ENCODE measurements at places on chromosomes 3 and 15.

GRCh38 chr15:51334011-51334451 lies 4.4 kb downstream of the CYP19A1 start:
- no peak for DNase-seq

DNA sequence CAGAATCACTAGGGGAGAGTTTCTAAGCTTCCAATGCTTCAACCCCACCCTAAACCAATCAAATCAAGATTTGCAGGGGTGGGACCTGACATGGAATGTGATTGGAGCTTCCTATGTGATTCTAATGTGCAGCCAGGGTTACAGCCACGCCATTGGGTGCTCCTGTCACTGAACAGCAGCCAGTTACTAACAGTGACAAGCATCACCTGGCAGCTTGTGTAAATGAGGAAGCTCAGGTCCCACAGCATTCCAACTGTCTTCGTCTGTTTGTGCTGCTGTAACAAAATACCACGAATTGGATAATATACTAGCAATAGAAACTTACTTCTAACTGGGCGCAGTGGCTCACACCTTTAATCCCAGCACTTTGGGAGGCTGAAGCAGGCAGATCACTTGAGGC lies 294.9 kb downstream of the SHQ1 start:
- no peak for DNase-seq

GRCh38 chr3:147582642-147583041 lies 173.5 kb downstream of the ZIC1 start:
- DNase-seq = no peak

DNA sequence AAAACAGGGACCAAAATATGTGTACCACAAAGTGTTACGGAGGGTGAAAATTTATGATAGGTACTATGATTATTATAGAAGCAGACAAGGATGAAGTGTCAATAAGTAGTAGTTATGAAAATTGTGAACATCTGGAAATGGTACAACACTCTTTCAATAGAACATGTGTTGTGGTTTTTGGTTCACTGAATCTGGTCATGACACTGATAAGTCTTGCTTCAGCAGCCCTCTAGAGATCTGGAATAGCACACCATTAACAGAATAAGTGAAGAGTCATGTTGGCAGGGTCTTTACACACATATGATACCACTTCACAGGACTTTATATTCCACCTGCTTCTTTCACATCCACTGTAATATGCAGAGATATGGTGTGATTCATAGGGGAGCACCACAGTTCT lies 985.2 kb upstream of the SEMA6D start:
- DNase-seq = no peak

DNA sequence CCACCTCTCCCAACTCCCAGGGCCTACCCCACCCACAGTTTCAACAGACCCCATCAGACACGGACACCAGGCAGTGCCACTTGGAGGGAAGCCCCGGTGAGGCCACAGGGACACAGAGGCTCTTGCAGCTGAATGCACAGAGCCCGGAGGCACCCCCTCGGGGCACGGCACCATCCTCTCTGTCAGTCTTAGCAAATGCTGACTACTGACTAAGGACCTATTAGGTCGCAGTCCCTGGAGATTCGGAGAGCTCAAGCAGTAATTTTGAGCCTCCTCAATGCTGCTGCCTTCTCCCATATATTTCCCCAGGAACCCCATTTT lies 79.9 kb downstream of the VGLL4 start:
- no peak for DNase-seq

DNA sequence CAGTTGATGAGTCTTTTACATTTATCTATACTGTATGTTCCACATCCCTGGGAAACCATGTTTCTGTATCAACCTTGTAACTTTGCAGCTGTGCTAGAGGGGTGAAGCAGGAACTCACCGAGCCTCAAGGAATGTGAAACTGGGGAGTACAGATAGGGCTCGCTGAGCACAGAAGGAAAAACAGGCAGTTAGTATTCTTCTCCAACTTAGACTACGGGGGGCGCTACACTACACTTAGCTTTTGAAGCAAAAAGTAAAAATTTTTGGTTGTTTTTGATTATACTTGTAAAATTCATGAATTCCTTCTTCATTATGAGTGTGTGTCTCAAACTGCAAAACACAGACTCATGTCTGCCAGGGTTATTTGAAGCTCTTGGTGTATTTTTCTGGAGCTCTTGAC lies 132.7 kb upstream of the RGMA start:
- DNase-seq = no peak

GRCh38 chr15:42986693-42987342 lies 66.2 kb upstream of the TTBK2 start:
- no peak for DNase-seq

DNA sequence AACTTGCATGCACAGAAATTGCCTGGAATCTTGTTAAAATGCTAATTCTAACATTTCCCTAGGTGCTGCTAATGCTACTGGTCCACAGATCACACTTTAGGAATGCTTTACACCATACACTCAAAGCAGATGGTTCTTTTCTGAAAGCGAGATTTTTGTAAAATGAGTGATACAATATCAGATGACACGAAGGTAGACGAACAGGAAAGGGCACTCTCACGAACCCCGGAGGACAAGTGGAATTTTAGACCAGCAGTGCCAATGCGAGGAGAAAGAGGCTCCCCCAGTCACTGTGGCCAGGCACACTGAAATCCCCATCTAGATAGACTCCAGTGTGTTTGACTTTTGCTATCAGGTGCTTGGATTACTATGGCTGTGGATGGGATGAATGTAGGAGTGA lies 21.0 kb downstream of the FAIM start:
- no peak for DNase-seq

DNA sequence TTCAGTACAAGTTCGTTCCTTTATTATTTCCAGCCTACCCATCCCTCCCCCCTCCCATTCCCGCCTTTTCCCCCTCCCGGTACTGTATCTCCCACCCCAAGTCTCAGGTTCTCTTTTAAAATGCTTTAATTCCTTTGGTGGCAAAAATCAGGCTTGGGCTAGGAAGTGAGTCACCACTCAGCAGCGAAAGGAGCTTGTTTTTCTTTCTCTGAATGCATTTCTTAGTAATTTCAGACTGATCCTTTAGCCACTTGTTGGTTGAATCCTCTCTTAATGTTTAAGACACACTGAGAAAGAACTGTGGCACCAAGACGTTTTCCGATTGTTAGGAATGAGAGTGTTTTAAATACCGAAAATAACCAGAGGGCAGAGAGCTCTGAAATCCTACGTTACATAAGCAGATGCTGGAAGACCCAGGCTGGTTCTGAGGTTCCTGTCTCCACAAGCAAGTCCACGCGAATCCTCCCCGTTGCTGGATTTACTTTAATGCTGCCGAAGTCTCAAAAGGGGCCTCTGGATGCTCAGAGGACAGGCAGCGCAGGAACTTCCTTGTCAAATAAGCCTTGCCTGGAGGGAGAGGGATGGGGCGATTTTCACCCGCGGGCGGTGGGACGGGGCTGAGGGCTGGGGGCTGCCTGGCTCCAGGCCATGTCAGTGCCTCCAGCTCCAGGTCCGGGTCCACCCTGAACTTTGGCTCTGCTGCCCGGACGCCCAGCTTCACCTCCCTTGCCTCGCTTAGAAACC lies 854 bp upstream of the COL8A1 start:
- no peak for DNase-seq

DNA sequence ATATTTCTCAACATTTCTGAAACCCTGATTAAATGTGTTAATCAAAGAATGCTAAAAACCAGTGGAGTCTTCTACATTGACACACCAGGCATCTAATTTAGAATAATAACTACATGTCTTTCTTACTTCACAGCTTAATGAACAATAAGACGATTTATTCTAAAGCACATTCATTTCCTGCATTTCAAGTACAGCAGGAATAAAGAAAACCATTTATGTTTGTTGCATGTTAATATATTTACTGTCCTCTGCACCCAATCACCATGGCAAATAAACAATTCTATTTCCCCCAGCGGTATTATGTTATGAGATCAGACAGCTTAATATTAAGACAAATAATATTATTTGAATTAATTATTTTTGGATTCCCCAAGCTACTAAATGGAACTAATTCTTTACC lies 1336.3 kb upstream of the CADM2 start:
- no peak for DNase-seq

DNA sequence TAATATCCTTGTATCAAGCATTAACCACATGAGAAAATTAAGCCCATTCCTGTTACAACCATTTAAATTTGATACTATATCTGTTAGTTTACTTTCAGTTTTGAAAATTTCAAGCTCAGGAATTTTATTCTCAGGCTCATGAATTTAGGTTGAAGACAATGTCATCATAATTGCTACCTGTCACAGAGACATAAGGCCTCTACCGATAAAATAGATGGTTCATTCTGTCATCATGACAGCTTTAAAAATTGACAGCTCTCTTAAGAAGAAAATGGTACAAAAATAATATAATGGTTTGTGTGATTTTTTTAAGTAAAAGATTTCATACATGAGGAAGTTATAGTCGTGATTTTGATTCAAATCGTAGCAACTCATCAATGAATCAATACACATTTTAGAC lies 1003.2 kb downstream of the ROBO1 start:
- no peak for DNase-seq

GRCh38 chr3:70631716-70632307 lies 319.4 kb upstream of the MDFIC2 start:
- DNase-seq = peak; percentile 27

- no peak for DNase-seq
These were observed 87.4 kb downstream of the RAD18 start for GRCh38 chr3:8875836-8876235.

DNA sequence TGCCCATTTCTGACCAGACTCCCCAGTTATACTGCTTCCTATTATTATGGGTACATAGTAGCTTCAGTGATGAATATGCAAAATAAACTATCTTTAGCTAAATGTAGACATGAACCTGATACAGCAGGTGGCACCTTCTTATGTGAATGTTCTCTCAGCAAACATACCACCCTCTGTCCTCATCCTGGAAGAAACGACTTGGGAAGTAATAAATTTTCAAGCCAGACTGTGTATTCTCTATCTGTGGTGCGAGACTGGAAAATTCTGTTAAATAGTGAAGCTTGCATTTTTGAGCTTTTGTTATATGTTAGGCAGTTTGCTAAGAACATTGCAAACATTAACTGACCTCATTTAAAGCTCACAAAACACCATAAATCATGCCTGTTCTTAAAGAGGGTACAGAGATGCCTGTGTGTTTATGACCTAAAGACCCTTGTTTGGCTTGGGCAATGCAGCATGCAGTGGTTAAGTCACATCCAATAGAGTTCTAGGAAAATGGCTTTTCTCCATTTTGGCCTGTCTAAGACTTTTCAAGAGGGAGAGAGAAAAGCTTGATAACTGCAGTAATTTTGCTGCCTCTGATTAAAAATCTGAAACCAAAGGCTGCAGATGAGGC lies 287.1 kb downstream of the NEK10 start:
- DNase-seq = no peak

- no peak for DNase-seq
These were observed 28.7 kb upstream of the CD47 start for GRCh38 chr3:108119398-108120104.

- DNase-seq = no peak
These were observed 46.5 kb downstream of the BSN start for GRCh38 chr3:49600781-49601180.

- no peak for DNase-seq
These were observed 5.2 kb upstream of the ADAMTS9 start for GRCh38 chr3:64693031-64693430.

DNA sequence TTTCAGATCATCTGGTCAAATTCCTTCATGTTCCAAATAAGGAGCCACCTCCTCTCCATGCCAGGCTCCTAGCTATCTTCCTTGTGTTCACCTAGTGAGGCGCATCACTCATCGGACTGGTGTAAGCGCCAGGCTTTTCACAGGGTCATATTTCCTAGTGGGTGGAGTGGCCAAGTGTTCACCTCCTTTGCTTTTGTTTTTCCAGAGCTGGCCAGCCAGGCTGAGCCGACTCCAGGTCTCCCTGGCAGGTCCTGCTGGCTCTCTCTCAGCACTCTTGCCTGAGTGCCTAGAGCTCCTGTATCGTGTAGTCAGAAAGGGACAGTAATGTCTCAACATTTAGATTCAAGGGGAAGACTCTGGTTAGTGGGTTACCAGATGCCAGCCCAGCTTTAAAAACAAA lies 31.0 kb downstream of the HEG1 start:
- no peak for DNase-seq
